ENCODE measurements at places on chromosomes 11 and 22. TPM values are rescaled to one million over a fixed set of nuclear protein-coding genes. Genes with fewer than 3 reads are reported as not detected.

DNA sequence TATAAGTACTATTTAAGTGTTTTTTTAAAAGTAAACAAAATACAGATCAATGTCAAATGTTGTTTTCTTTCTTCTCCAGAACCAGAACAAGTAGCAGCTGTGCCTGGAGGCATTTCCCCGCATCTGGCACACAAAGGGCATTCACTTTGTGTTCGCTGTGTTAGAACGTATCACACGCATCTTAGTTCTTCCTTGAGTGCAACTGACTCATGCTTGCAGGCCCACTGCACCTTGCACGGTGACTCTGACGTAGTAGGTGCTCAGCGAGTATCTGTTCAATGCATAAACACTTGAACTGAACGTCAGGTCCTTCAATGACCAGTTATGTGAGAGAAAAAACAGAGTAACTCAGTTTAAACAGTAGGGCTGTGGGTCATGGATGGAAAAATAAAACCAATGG, 3.5 kb downstream of the IFT27 start:
- no peak for DNase-seq

GRCh38 chr22:27107824-27108223, 450.4 kb downstream of the MIAT start:
- DNase-seq, result peak; percentile 67

DNA sequence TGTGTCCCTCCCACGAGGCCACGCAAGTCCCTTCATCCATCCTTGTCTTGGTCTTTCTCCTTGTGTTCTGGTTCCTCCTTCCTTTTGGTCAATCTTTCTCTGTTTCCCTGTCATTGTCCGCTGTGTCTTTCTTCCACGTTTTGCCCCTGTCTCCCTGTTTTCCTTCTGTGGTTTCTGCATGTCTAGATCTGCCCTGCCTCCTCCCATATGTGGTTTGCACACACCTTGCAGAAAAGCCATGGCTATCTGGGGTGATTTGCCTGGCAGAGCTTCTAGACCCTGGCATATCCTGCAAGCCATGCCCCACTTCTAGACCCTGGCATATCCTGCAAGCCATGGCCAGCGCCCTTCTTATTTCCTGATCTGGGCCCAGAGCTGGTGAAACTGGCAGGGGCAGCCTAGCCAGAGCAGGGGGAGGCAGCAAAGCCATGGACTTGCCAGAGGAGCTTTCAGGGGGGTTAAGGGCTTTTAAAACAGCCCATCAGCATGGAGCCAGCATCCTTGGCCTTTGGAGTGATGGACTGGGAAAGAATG, 131.6 kb upstream of the NECTIN1 start:
- DNase-seq, result no peak

ART1 gene
- not detected for total RNA-seq

OR4A16 gene
- total RNA-seq, result not detected

TTC38 gene
- 67.7 TPM for total RNA-seq
